Erythroblast (primary cell): ENCODE measurements at places on chromosomes 13 and 19.

- DNase-seq, result no peak
Observed at GRCh38 chr13:76723551-76724232, 162.5 kb downstream of the KCTD12 start.

DNA sequence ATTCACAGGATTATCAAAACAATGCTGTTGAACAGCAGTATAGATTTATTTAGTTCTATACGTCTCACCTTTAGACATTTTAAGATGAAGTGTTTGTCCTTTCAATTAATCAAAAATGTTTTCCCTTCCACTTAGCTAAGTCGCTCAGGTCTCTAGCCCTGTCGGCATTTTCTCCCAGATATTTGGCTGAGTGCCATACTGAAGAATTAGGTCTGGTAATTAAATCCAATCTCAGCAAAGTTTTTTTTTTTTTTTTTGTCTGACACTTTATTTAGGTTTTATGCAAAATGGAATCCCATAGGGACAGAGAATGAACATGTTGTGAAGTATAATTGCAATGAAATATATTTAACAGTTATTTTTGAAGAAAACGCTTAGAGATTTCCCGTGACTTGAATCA lies 44.1 kb downstream of the RFC3 start:
- no peak for DNase-seq

DNA sequence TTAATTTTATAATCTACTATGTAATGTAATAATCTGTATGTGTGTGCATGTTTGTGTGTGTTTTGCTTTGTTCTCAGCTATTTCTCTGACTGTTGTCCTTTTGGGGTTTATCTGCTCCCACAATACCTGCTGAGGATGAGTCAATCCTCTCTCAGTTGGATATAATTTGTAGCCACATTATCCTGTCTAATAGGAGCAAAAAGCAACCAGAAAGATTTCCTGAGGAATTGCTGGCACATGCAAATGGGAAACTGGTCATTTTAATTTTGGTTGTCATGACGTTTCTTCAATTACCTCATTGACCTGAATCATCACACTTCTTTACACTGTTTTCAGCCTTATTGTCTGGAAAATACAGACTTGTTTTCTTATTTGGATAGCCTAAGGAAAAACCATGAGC lies 488.4 kb downstream of the KLF5 start:
- DNase-seq, result no peak

DNA sequence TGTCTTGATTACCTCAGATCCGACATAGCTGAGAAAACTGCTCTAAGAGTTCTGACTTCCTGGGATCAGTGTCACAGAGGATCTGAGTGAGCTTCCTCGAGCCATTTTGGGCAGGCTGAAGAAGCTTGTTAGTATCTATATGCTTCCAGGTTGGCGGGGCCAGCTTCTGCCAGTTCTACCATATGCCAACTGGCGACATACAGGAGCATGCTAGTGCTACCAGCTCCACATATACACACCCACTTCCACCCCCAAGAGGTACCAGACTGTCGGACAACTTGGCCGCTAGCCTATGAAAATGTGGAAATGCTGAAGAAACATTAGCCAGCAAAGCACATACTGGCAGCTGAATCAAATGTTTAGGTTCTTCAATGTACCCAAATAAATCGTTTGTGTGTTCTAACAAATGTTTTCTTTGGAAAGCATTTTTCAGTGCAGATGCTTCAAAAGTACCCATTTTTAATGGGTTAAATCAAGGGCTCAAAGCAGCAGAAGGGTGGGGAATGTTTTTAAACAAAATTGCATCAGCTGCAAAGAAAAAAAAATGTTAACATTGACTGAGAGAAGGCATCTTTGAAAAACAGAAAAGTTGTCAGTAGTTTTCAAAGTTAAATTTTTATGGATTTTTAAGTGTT lies 163.7 kb downstream of the KLF12 start:
- DNase-seq, result no peak

DNA sequence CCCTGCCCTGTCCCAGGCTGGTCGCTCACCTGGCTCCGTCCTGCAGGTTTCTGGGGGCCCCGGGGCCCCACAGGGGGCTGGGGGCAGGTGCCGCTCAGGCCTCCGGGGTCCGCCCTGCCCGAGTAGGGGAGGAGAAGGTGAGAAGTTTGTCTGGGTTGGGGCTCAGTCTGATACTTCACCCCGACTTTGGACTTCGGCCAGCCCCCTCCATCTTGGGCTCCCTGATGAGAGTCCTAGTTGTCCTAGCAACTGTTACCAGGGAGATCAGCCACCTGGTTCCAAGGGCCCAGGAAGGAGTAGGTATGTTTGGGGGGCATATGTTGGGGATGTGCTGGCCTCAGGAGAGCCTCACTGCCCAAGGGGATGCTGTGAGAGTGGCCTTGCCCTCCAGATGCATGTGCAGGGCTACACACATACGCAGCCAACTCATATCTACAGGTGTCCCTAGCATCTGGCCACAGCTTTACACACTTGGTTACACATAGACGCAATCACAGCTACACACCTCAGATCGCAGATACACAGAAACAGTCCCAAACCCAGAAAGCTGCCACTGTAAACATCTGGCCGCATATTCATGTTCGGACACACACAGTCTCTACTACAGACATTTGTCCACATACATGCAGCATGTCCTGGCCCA lies 3.4 kb downstream of the NUMBL start:
- DNase-seq, result peak; percentile 56

DNA sequence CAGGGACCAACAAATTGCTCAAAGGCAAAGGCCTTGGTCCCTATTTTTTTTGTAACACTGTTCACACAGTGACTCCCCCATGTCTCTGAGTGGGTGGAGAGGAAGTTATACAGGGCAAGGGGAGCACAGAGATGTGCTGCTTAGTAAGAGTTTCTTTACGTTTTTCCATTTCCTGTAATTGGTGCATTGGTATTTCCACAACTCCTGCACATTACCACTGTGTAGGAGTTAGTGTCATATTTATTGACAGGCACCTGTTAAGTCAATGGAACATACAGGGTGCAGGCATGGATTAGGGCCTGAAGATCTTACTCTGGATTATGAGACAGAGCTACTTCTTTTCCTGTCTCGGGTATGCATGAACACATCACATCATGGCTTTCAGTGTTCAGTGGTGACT lies 45.2 kb downstream of the SOX21 start:
- no peak for DNase-seq

- peak; percentile 76 for DNase-seq
Observed at GRCh38 chr19:40806423-40807146, 7.6 kb downstream of the EGLN2 start.

DNA sequence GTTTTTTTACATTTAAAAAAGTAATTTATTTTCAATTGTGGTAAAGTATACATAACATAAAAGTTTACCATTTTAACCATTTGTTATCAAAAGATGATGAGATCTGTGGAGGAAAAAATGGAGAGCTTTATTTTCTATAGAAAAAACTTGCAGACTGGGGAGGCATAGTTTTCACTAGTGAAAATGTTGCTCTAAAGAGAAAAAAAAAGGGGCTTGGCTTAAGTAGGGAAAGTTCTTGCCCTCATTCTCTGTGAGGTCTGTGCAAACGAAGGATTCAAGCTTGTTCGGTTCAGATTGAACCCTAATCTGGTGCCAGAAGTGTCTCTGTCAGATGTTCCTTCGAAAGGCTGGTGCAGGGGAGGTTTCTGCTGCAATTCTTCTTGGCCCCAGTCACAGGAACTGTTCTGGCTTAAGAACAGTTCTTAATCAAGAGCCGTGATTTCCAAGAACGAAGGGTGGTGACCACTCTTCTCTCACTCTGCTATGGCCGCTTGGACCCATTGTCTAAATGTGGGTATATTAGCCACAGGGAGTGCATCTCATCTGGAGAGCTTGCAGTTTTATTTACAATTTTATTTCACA lies 42.1 kb downstream of the PCCA start:
- no peak for DNase-seq

DNA sequence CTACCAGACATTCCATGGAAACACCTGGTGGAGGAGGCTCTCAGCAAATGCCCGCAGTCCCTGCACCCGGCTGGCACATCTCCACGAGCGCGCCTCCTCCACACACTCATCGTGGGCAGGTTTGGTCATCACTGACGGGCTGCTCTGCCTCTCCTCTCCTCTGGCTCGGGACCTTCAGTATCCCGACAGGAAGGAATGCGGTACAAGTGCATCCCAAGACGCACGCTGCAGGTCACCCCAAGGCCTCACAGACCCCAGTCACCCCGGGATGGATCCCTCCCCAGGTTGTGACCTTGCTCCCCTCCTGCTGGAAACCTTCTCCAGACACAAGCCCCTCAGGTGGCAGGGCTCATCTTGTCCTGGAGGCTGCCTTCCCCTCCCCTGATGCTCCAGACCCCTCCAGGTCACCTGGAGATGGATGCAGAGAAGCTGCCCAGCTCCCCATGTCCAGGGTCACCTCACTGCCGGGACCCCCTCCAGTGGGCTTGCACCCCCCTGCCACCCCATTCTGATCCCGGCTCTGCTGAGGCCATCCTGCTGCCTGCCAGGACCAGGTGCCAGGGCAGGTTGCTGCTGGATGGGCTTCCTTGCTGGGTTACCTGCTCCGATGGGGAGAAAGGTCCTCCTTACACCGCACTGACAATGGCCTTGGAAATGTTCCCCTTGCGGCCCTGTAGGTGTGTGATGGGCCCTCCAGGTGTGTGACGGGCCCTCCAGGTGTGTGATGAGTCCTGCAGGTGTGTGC lies 29.9 kb downstream of the C13orf46 start:
- DNase-seq, result peak; percentile 22

DNA sequence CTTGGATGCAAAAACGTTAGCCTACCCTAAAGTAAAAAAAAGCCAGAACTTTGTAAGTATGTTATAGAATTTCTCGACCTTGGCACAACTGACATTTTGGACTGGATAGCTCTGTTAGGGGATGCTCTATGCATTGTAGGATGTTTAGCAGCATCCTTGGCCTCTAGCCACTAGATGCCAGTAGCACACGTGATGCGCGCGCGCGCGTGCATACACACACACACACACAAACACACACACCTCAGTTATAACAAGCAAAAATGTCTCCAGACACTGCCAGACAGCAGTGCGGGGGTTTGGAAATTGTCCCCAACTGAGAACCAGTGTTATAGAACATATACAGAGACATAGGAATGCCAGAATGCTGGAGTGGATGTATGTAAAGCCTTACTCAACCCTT lies 17.2 kb downstream of the ZNF226 start:
- no peak for DNase-seq

DNA sequence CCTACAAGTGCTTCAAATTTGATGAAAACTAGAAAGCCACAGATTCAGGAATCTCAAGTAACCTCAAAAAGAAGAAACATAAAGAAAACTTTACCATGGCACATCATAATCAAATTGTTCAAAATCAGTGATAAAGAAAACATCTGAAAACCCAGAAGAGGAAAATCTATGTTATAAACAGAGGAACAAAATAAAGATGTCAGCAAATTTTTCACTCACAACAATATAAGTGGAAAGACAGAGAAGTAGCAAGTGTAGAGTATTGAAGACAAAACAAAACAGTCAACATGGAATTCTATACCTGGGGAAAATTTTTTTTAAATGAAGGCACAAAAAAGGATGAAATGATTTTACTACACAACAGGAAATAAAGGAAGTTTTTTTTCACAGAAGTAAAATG lies 470.9 kb downstream of the DACH1 start:
- no peak for DNase-seq

GRCh38 chr13:57138988-57139387 lies 1.7 kb upstream of the PRR20A start:
- no peak for DNase-seq

- no peak for DNase-seq
Observed at GRCh38 chr13:29039212-29039611, 219.1 kb downstream of the MTUS2 start.

- no peak for DNase-seq
Observed at GRCh38 chr19:35037716-35038622, 3.6 kb upstream of the HPN start.

GRCh38 chr13:97658556-97658955 lies 224.6 kb downstream of the RAP2A start:
- DNase-seq, result no peak

GRCh38 chr13:79501538-79502232 lies 20.7 kb downstream of the NDFIP2 start:
- no peak for DNase-seq

DNA sequence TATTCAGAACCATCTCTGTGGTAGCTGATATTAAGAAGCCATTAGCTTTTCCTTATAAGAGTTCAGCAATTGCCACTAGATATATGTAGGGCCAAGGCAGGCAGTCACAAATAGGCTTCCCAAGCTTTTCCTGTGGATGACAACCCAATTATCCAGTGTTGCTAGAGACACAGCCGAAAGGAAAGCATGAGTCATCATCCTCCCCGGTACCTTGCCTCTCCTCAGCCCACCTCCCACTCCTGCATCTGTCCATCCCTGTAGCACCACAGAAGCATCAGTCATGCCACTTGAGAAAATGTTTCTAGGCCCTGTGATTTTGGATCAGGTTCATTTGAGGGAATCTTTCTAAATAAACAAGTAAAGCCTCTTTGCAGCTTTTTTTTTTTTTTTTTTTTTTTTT lies 204.3 kb downstream of the DNAJC15 start:
- DNase-seq, result no peak

- DNase-seq, result peak; percentile 32
Observed at GRCh38 chr19:46413262-46414031, at the start of gene CCDC8. TSS of gene CCDC8 (minus strand) at chr19:46413564. CDS start at chr19:46412810, 754 bp downstream.

DNA sequence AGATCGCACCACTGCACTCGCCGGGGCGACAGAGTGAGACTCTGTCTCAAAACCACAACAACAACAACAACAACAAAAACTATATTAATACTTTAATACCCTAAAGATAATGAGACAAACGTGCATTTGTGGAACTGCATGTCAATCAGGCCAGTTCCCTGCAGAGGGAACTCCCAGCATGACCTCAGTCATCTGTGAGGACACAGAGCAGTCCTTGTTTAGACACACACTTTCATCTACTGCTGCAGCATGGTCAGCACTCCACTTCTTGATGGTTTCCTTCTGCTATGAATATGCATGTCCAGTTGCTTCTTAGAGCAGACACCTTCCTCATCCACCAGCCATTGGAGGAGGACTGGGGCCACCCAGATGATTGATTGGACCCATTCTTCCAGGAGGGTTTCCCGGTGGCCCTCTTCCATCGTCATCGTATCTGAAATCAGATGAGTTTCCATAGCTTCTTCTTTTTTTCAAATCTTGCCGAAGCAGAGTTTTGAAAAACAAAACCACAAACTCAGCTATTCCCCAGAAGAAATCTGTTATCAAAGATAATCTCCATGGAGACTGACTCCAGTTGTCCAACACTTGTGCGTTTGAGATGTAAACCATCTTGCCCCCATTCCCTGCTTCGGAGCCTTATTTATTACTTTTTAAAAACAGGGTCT lies 26.5 kb downstream of the ZNF607 start:
- DNase-seq, result no peak

DNA sequence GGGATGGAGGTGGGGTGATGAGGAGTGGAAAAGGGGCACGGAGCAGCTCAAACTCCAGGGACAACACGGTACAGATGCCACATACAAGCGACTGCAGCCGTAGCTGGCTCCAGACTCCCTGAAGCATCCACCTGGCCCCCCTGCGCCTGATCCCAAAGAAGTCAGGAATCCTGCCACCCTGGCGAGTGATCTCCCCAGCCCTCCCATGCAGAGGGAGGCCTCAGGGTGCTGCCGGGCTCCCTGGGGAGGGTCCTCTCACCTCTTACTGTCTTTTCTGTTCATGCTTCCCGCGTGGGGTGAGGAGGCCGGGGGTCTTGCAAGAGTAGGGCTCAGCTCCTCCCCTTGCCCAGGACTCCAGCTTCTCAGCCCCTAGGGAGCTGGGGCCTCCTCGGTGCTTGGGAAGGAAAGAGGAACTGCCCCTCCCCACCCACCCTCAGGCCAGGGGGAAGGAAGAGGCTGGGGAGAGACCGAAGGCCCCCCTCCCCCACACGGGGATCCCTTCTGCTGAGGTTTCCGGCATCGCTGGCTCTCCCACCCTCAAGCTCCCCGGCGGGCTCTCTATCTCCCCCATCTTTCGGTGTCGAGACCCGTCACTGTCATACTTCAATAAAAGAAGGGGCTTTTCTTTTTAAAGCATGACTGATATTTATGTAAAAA lies at the start of gene RASGRP4:
RASGRP4 (minus strand) TSS at position 410 of the 657 bp plus-strand sequence; CDS start at position 282, 128 bp downstream.
- DNase-seq, result no peak
